T-helper 2 cell (primary cell): ENCODE measurements at places on chromosomes 3 and 15.

DNA sequence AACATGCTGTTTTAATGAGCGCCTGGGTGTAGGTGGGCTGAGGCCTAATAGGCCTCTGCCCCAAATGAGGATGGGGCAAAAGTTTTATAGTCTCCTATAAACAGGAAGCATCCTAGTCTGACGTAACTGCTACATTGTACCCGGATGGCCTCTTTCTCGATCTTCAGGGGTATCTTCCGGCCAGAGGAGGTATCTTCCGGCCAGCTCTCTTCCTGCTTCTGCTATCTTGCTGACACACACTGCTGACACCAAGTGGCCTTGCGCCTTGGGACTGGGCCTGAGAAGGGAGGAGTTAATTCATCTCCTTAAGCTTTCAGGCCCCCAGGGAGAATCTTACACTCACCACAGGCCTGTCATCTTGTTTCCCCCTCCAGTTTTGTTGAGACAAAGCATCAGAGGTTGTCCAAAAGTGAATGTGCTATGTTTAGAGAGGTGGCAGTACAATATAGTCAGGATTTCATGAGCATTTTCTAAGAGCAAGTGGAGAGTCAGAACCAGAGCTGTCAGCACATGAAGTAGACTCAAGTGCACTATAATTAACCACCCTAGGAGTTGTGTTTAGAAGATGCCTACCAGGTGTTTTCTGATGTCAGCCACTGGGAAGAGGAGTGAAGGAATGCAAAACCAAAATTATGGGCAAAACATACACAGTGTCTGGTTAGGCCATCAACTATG, 15.6 kb upstream of the IGSF10 start:
- no peak for DNase-seq

DNA sequence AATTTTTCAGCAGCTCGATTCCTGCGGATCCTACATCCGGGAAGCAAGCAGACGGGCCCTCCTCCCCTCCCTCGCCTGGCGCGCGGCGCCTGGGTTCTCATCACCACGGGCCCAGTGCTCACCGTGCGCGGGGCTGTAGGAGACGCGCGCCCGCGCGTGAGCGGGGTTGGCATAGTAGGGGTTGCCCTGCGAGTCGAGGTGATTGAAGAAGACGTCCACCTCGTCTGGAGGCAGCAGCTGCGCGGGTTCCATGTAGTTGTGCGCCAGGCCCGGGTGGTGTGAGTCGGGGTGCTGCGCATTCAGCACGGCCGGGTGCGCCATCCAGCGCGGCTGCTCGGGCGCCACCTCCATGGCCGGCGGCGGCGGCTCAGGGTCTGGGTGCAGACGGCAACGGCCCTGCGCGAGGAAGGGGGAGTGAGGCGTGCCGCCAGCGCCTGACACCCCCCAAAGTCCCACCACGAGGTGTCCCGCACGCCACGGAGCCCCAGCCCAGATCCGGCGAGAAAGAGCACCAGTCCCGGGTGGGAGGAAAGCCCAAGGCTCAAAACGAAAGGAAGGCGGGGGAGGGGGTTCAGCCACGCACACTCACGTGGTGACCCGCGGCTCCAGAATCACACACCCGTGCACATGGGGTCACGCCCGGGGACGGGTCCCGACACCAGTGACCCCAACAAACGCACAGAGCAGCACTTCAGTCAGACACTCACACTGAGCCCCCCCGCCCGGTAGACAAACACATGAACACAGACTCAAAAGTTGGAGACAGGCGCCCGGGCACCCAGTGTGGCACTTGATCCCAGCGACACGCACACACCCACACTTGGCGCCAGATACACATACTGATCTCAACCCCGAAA, 6.1 kb downstream of the GATA2 start:
- DNase-seq = no peak

- no peak for DNase-seq
Observed at GRCh38 chr15:80984856-80985255, 4.8 kb downstream of the MESD start.

DNA sequence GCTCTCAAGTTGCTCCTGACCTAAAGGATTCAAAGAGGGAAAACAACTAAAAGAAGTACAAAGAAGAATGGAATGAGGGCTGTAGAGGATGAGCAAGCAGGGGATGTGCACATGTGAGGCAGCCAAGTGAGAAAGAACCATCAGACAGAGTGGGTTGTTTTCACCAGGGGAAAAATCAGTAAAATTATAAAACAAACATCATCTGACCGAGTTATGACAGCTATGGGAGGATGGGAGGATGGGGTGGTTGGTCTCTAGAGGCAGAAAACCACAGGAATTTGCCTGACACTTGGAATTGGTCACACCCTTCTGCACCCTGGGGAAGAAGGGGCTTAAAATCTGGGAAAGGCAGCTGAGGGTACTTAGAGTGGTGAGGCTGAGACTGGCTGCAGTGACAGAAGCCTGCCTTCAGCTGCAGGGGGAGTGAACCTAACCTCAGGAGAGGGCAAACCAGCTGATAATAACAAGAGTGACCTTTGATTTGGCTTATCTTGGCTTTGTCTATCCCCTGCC, 10.1 kb downstream of the ARHGAP31 start:
- DNase-seq = no peak

- DNase-seq = no peak
Observed at GRCh38 chr15:56758770-56759449, 25.6 kb upstream of the ZNF280D start.

DNA sequence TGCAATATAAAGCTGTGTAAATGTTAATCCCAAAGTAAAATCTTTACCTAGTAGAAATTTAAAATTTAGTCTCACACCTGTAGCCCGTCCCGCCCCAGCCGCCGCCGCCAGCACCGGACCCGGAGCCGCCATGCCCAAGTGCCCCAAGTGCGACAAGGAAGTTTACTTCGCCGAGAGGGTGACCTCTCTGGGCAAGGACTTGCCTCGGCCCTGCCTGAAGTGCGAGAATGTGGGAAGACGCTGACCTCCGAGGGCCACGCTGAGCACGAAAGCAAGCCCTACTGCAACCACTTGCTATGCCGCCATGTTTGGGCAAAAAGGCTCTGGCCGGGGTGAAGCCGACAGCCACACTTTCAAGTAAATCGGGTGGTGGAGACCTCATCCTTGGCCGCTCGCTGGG, 22.1 kb upstream of the TOP2B start:
- no peak for DNase-seq

DNA sequence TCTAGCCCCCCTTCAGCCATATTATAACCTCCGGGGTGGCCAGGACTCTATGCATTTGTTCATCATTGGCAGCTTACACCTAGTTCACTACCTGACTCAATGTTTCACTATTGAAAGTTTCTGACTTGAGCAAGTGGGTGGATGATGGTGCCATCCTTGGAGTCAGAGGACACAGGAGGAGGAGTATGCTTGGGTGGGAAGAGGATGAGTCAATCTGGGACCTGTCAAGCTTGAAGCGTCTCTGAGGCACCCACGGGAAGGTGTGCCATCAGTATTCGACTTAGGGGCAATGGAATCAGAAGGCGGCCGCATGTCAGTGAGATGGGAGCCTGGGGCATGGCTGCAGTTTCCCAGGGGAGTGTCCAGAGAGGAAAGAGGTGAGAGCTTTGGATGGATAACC, 133.3 kb downstream of the EPHB1 start:
- peak; percentile 26 for DNase-seq

- DNase-seq = no peak
Observed at GRCh38 chr15:60762167-60762566, 283.2 kb upstream of the ICE2 start.

- DNase-seq = no peak
Observed at GRCh38 chr3:160860346-160860745, 104.3 kb downstream of the PPM1L start.

DNA sequence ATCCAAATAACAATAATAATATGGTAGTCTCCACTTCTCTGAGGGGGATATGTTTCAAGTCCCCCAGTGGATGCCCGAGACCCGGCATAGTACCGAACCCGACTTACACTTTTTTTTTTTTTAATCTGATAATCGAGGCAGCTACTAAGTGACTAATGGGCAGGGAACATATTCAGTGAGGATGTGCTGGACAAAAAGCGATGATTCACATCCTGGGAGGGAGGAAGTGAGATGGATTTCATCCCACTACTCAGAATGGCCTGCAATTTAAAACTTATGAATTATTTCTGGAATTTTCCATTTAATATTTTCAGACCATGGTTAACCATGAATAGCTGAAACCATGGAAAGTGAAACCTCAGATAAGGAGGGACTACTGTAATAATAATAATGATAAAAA, 49.5 kb upstream of the SELENOK start:
- no peak for DNase-seq

DNA sequence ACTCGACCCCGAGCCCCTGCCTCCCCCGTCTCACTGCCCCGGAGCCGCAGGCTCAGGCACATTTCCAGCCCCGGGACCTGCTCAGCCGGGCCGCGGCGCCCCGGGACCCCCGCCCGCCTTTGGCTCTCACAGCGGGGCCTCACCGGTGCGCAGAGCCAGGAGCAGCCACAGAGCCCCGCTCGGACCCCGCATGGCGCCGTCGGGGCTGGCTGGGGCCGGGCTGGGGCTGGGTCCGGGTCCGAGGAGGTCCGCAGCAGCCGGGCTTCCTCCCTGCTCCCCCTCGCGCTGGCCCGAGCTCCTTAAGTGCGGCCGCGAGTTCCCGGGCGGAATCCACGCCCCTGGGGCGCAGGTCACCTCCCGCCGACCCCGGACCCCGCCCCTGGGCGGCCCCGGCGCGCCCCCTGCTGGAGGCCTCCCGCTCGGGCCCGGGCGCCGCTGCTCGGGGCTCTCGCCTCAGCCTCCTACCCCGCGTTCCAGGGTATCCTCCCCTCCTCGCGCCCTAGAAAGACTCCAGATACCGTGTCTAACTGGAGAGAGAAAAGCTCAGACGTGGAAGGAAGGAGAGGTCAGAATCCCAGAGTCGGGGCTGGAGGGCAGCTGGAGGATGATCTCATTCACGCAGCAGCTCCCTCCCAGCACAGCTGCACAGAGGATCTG, at the start of gene MELTF:
Gene MELTF (minus strand): TSS at position 307 of the 657 bp plus-strand sequence. CDS start 115 bp downstream, at position 192.
- peak; percentile 65 for DNase-seq

GRCh38 chr15:67472957-67473356, 48.0 kb upstream of the C15orf61 start:
- no peak for DNase-seq

- no peak for DNase-seq
Observed at GRCh38 chr3:48617559-48617958, 4.0 kb downstream of the TMEM89 start.

- no peak for DNase-seq
Observed at GRCh38 chr3:32257641-32258438, 19.4 kb downstream of the CMTM8 start.

DNA sequence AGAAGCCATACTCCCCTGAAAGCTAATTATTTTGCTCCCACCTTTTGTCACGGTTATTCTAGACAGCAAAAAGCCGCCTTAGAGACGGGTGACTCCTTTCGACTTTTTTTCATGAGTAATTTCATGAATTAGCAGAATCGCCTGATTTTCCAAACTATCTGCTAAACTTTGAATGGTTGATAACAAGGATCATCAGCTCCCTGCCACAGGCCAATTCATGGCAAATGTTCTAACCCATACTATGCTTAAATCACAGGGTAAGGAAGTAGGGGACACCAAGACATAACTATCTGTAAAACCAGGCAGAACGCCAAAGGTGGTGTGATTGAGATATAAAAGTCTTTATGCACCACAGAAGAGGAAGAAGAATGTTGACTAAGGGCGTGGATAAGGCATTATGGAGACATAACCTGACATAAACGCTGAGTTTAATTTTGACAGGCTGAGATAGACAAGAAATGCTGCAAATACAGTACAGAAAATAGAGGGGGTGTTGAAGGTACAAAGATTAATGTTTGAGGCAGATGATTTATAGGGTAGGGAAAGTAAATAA, 891 bp upstream of the DMXL2 start:
- DNase-seq = no peak

DNA sequence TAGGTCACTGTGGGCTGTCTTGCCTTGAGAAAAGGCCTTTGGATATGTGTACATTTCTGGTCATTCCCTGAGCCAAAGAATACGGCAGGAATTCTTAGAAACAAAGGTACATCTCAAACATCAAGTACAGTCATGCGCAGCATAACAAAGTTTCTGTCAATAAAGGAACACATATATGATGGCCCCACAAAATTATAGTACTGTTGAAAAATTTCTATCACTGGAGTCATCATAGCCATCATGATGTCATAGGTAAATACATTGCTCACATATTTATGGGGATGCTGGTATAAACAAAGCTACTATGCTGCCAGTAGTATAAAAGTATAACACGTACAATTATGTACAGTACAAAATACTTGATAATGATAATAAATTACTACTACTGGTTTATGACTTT, 38.9 kb upstream of the NECTIN3 start:
- no peak for DNase-seq

DNA sequence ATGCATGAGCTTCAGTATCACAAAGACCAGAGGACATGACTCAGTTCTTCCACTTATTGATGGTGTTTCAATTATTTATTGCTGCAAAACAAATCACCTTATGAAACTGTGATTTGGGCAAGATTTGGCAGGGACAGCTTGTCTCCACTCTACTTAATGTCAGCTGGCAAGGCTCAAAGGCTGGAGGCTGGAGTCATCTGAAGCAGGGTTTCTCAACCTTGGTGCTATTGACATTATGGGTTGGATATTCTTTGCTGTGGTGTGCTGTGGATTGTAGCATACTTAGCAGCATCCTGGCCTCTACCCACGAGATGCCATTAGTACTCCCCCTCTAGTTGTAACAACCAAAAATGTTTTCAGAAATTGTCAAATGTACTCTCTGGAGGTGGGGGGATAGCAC, 138.8 kb upstream of the PEX5L start:
- DNase-seq = no peak

GRCh38 chr15:79168922-79169456, 78.4 kb upstream of the RASGRF1 start:
- no peak for DNase-seq

DNA sequence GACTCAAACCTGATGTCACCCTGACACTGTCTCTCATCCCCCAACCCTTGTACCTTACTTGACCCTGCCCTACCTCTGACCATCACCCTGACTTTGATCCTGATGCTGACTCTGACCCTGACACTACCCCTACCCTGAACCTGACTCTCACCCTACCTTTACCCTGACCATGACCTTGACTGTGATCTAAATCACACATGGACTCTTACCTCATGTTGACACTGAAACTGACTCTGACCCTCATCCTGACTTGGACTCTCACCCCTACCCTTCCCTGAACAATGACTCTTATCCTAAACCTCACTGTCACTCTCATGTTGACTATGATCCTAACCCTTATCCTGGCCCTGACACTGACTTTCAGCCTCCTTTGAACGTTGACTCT, 21.7 kb upstream of the SLC25A26 start:
- DNase-seq = no peak

DNA sequence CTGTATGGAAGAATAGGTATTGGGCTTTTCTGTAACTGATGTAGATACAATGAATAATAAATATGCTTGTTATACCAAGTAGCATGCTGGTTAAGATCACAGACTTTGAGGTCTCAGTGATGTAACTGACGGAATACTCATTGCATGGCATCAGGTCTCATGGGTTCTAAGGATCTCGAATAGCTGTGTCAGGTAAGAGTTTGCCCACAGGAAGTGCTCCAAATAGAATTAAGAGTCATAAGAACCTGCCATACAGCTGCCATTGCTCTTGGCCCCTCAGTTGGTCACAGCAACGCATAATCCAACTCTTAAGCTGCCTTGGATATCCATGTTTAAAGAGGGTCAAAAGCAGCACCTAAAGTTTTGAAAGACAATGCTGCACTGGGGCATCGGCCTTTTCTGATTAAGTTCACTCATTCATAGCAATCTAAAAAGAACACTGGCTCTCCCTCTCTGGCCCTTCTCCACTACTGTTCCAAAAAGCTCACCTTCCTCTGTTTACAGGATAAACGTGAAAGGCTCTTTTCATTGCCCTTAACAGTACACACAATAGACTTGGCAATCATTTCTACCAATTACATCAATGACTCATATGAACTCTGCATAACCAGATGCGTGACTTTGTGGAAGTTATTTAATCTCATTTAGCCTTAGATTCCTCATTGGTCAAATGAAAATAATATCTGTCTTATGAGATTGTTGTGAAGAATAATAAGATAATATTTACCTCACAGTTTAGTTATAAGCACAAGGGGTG, 74.6 kb downstream of the ZBTB20 start:
- DNase-seq = no peak
